ENCODE measurements at places on chromosomes 4 and X.

DNA sequence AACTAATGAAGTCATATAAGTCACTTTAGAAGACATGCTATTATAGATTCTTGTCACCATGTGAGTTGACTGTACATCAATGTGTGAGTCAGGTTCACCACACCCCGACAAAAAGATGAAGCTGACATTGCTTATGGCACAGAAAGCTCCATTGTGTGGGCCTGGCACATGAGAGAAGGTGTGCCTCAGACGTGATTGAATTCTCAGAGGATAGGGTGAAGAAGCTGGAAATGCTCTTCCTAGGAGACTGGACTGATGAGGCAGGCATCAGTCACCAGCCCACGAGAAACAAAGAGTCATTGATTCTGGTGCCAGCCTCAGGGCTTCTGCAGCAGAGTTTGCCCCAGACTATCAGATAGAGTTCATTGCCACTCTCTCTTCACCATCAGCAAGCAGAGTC, 35.9 kb upstream of the LRAT start:
- no peak for DNase-seq

DNA sequence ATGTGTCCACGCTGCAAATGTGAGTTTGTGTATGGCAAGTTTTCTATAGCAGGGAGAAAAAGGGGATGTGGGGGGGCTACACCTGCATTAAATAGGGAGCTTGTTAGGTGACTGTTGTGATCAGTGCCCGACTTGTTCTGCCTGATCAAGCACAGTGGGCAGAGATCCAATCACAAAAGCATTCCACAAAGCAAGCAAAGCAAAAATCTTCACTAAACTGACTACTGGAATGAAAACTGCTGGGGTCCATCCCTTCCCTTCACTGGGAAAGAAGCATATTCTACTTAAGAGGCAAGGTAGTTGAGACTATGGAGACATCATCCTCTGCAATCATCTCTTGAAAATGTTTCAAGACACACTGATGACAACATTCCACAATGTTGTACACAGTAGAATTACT, 5.2 kb downstream of the IRS4 start:
- no peak for DNase-seq

GRCh38 chr4:24473309-24473721, 111.0 kb downstream of the DHX15 start:
- DNase-seq, result peak; percentile 53

DNA sequence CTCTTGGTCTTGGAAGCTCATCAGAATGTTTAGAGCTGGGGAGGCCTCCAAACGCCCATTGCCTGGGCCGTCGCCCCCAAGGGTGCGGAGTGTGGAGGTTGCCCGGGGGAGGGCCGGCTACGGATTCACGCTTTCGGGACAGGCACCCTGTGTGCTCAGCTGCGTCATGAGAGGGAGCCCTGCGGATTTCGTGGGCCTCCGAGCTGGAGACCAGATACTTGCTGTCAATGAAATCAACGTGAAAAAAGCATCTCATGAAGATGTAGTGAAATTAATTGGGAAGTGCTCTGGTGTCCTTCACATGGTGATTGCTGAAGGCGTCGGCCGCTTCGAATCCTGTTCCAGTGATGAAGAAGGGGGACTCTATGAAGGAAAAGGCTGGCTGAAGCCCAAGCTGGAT, 23.3 kb downstream of the RGS12 start:
- peak; percentile 35 for DNase-seq

GRCh38 chrX:40685362-40685918, 38.1 kb upstream of the CXorf38 start:
- DNase-seq, result no peak

- DNase-seq, result no peak
Observed at GRCh38 chr4:175540732-175541131, 271.3 kb downstream of the GPM6A start.
